ENCODE measurements at places on chromosomes 2 and 18. TPM values are rescaled to one million over a fixed set of nuclear protein-coding genes. Genes with fewer than 3 reads are reported as not detected.
A peak's percentile ranks its signal among the peaks of the same experiment; 100 is the strongest.

Gene SLC11A1
- 3.0 TPM for total RNA-seq

GRCh38 chr2:170739048-170739447, 23.9 kb downstream of the SP5 start:
- DNase-seq, result peak; percentile 8

GRCh38 chr2:78778756-78779510, 246.6 kb upstream of the REG3G start:
- no peak for DNase-seq

Gene MOCOS
- total RNA-seq, result 3.7 TPM

- no peak for DNase-seq
Measured at GRCh38 chr2:237293978-237294377, 120.0 kb downstream of the COL6A3 start.

- no peak for DNase-seq
Measured at GRCh38 chr18:64519201-64519600, 370.3 kb upstream of the LINC00305 start.

DNA sequence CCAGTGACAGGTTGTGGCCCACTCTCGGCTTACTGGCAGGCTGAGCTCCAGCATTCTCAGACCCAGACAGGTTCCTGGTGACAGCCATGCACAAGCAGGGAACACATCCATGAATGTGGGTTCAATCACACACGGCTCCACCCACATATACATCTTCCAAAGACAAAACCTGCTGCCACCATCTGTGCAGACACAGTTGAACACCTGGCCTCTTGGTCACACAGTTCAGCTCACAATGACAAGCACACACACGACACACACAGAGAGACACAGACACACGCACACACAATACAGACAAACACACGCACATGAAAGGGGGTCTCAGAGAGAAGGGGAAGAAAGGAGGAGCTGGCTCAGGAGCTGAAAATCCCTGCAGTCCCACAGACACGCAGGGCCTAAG, 32.1 kb upstream of the PTMA start:
- no peak for DNase-seq

Gene TGIF1
- 500 TPM for total RNA-seq

Gene LOXHD1
- not detected for total RNA-seq

GRCh38 chr2:10265329-10266132, 37.2 kb upstream of the HPCAL1 start:
- DNase-seq, result no peak

- DNase-seq, result no peak
Measured at GRCh38 chr2:7774481-7774880, 857.3 kb downstream of the RNF144A start.
